ENCODE measurements at places on chromosomes 11 and 22. TPM values are rescaled to one million over a fixed set of nuclear protein-coding genes. Genes with fewer than 3 reads are reported as not detected.

The YIF1A gene
- 74.1 TPM for total RNA-seq

The NXPE4 gene
- total RNA-seq = not detected

The CST6 gene
- not detected for total RNA-seq

The DDX25 gene
- total RNA-seq = not detected

The OR52N4 gene
- not detected for total RNA-seq

The LRP4 gene
- 0.54 TPM for total RNA-seq

The GGTLC3 gene
- total RNA-seq = not detected

The OR8B12 gene
- not detected for total RNA-seq

The HIC2 gene
- total RNA-seq = 1.9 TPM

The PHOX2A gene
- total RNA-seq = not detected

The AMOTL1 gene
- 8.8 TPM for total RNA-seq

All from NCI-H460 (cell line).